ENCODE measurements at places on chromosomes 13 and 19.

DNA sequence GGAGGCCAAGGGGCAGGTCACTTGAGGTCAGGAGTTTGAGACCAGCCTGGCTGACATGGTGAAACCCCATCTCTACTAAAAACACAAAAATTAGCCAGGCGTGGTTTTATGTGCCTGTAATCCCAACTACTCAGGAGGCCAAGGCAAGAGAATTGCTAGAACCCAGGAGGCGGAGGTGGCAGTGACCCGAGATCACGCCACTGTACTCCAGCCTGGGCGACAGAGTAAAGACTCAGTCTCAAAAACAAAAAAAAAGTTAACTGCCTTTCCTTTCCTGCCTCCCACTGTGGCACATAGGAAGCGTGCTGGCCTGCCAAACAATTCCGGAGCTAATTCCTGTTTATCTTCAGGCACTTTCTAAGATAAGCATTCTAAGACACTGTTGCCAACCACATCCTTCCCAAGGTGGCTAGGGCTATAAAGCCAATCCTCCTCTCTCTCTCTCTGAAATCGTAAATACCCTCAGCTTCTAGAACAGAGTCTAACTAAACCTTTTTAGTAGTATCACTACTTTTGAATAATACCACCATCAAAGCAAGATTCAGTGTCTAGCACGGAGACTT is 21.6 kb downstream of the SLC25A30 start:
- DNase-seq: no peak

DNA sequence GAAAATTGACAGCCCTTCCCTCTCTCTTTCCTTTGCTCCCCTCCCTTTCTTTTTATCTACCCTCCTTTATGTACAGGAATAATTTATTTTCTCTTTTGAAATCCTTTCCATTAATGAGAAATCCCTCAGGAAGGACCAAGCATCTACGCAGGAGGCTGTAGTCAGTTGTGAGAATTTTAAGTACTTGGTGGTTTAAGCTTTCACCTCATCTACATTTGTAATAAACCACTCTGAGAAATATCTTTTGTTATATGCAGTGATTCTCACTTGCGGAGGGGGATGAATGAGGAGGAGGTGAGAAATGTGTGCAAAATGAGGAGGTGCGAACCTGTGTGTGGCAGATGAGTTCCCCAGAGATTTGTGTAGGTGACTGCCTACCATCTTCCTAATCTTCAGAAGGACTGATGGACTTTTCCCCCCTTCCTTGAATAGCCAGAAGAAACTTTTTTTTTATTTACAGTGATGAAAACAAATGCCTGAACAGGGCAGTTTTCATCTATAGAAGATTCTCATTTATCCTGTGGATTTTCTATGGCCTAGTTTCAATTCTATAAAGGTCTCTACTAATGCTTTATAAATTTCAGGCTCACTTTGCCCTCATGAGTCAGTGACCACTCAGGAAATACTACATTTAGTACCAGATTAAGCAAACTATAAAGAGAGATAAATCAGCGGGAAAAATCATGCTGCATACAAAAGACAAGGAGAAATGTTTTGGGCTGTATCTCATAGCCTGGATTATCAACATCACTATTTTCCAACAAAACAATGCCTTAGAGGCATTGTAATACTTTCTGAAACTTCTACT is 118.3 kb downstream of the LHFPL6 start:
- DNase-seq: no peak

- no peak for DNase-seq
Measured at GRCh38 chr19:5205937-5206750, 134.5 kb downstream of the PTPRS start.

GRCh38 chr13:42735010-42735409 is 46.4 kb upstream of the FAM216B start:
- no peak for DNase-seq

GRCh38 chr19:16435999-16436650 is 35.6 kb downstream of the EPS15L1 start:
- no peak for DNase-seq

- no peak for DNase-seq
Measured at GRCh38 chr19:19956434-19957075, 55.8 kb downstream of the ZNF93 start.

DNA sequence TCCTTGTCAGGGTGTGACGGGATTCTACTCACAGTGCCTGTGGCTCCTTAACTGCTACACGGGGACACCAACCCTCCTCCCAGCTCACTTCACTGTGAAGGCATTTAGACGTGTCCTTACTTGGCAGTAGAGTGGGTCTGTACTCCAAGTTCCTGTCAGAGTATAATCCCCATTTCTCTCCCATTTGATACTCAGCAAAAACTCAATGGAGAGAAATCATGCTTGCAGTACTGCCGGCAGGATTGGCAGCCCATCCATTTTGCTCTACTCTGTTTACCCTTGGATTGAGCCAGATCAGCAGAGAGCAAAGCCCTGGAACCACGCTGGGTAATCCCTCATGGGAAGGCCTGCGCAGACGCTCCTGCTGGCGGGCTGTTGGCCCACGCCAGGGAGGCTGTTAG is 28.9 kb downstream of the ARL11 start:
- DNase-seq: no peak

GRCh38 chr13:33426131-33426530 is 140.6 kb upstream of the STARD13 start:
- DNase-seq: no peak

DNA sequence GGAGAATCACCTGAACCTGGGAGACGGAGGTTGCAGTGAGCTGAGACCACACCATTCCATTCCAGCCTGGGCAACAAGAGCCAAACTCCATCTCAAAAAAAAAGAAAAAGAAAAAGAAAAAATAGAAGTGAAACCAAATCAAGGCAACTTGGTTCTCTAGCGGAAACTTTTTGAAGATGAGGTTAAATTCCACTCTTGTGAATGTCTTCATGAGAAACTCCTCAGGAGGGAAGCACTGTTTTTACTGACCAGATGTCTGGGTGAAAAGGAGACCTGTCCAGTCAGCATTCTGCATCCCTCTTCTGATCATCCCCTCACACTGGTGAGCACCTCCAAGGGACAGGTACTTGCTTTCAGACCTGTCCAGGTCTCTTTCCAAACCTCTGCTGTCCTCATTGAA is 15.8 kb downstream of the BRD4 start:
- DNase-seq: no peak

GRCh38 chr13:39602277-39602613 is 748 bp downstream of the LHFPL6 start:
- no peak for DNase-seq

Data from stimulated activated CD8-positive, alpha-beta memory T cell treated with anti-CD3 and anti-CD28 coated beads, Interleukin-15, amount 100 ng/mL, for 1 hour (primary cell).